ENCODE measurements at places on chromosomes 3 and 15.

GRCh38 chr15:101206176-101206591, 45.7 kb downstream of the CHSY1 start:
- peak; percentile 38 for DNase-seq

GRCh38 chr3:66656609-66657008, 155.8 kb upstream of the LRIG1 start:
- DNase-seq = no peak

DNA sequence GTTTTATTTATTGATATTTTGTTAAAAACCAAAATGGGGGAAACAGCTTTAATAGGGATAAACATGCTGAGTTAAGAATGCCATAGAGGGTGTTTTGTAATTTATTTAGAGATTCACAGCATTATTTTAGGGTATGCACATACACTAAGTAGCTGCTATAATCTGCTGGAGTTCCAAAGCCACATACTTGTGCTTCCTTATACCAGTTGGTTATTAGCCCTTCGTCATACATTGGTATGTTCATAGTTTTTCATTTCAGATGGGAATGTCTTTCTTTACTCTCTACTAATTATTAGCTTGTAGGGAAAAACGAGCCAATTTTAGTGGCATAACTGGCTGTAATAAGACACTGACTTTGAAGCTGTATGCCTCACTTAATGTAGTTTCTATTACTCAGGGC, 74.9 kb downstream of the PFN2 start:
- DNase-seq = no peak

DNA sequence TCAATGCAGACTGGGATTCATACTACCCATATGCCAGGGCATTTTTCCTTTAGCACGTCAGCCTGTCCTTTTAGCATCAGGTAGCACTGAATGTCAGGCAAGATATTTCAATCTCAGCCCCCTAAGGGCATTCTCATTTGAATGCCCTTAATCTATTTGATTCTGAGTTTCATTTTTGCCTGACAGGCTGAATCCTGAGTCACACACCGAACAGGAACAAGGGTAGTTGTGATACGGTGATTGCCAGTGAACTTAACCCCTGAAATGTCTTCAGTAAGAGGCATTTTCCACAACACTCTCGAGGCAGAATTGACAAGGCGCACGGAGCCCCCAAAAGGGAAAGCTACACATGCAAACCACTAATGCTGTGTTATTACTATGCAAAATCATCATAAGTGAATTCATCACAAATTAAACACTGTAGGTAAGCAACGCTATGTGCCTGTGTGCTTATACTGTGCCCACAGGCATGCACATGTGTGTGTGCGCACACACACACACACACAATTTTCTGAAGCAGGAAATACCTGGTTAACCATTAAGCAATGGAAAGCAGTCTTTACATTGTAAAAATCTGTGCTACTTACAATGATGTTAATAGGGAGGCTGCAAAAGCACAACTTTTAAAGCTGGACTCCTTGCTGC, 130.4 kb downstream of the ZNF385D start:
- DNase-seq = peak; percentile 46

DNA sequence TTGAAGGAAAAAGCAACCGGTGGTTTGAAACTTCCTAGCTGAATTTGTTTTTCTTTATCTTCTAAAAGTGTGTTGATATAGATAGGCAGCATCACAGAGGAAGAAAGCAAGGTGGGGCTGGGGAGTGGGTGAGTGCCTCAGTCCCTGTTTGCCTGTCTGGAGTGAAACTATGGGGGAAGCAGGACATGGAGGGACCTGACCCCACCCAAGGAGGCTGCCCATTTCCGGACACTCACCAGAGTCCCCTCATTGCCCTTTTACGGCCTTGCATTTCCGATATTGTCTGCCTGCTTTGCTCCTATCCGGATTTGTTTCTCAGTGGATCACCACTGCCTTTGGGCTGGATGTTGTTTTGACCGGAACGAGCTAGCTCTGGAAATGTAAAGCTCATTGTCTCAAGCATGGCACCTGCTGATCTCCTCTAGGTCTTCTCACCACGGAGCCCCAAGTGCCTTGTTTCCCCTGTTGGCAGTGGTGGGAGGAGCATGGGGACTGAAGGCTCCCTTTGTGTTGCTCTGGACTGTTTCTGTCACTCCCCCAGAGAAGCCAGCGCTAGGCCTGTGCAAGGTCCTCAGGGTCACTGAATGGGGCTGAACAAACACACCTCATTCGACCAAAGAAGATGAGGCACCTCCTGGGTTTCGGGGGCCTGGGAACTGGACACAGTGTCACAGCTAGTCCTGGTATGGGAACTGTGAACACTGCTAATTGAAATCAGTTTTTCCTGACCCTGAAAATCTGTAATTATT, 7.0 kb downstream of the CLDN11 start:
- DNase-seq = no peak

- DNase-seq = no peak
Observed at GRCh38 chr3:46489875-46490274, 7.9 kb upstream of the RTP3 start.

GRCh38 chr15:85690561-85691231, 104.0 kb downstream of the KLHL25 start:
- no peak for DNase-seq
